Stimulated activated CD8-positive, alpha-beta memory T cell treated with anti-CD3 and anti-CD28 coated beads, Interleukin-12 subunit alpha, Interleukin-12 subunit beta, amount 100 ng/mL, for 1 hour (primary cell): ENCODE measurements at places on chromosomes 4 and X.

DNA sequence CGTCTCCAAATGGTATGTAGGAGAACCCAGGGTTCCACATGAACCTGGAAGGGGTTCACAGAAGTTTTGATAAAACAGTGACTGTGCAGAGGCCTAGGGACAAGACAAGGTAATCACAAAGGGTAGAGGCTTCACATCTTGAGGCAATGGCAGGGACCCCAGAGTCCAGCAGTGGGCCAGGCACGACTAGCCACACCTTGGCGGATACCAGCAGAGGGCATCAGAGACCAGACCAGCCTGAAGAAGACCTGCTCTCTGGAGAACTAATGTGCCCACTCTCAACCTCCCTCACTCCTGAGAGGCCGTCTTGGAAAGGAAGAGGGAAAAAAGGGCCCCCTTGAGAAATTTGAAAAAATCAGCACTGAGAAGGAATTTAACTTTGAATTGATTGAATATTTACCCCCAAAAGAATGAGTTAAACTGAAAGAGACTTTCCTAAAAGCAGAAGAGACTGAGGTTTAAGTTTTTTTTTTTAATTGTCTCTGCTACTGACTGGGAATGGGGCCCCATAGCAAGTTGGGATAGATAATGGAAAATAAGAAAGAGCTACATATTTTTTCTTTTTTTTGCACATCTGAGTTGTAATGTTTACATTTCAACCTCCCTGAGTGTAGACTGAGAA is 243.8 kb upstream of the JADE1 start:
- DNase-seq = no peak

DNA sequence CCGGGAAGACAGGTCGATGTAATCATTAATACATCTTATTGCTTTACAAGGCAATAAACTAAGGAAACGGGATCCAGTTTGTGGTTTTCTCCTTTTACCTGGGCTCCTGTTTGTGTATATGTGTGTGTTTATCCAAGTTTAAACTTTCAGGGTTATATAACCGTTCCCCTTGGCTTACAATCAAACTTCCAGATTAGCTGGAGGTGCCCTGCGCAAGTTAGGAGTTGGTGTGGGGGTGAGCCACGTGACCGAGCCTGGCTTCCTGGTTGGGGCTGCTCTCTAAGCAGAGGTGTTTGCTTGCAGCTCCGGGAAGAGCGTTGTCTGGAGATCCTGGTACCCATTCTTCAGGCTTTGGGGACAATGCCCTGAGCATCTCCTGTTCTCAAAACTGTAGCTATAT is 129.2 kb downstream of the FHDC1 start:
- no peak for DNase-seq

DNA sequence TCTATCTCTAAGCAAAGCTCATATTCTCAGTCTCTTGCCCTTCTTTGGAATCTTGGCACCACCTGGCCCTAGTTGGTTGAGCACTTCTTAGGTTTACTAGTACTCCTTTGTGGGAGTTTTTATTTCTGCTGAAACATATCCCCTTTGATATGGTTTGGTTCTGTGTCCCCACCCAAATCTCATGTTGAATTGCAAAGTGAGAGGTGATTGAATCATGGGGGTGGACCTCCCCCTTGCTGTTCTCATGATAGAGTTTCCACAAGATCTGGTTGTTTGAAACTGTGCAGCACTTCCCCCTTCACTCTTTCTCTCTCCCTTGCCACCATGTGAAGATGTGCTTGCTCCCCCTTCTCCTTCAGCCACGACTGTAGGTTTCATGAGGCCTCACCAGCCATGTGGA is 22.2 kb upstream of the SYNPO2 start:
- DNase-seq = no peak

GRCh38 chr4:42397635-42398170 is 415 bp downstream of the SHISA3 start:
- no peak for DNase-seq

- no peak for DNase-seq
These were observed 52.8 kb upstream of the CCDC149 start for GRCh38 chr4:24965627-24966026.

DNA sequence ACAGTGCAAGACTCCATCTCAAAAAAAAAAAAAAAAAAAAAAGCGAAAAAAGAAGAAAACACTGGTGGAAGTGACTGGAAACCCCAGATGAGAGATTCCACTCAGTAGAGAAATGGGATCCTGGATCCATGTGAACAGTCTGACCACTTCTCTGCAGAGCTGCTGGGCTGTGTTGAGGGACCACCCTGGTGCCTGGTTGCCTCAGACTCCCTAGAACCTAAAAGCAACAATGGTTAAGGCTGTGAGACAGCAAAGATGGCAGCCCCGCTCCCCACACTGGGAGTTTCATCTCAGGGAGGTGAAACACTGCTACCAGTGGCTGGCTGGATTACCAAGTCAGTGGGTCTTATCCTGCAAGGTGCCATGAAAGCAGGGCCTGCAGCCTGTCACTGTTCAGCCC is 152.8 kb upstream of the ARSJ start:
- no peak for DNase-seq

DNA sequence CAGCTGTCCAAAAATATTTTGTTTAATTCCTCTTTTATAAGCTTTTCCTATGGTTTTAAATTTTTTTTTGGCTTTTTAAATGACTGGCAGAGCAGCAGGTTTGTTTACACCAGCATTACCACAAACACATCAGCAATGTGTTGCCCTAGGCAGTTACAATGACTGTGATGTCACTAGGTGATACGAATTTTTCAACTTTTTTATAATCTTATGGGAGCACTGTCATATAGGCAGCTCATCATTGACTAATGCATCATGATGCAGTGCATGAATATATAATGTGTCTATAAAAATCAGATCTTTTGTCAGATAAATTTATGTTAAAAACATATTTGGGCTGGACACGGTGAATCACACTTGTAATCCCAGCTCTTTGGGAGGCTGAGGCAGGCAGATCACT is 231.6 kb upstream of the SLIT2 start:
- no peak for DNase-seq

- DNase-seq = no peak
These were observed 76.7 kb downstream of the TMEM131L start for GRCh38 chr4:153542834-153543233.
